ENCODE measurements at places on chromosomes 4 and X.

GRCh38 chrX:107324493-107325310, 118.3 kb downstream of the DNAAF6 start:
- DNase-seq, result no peak

DNA sequence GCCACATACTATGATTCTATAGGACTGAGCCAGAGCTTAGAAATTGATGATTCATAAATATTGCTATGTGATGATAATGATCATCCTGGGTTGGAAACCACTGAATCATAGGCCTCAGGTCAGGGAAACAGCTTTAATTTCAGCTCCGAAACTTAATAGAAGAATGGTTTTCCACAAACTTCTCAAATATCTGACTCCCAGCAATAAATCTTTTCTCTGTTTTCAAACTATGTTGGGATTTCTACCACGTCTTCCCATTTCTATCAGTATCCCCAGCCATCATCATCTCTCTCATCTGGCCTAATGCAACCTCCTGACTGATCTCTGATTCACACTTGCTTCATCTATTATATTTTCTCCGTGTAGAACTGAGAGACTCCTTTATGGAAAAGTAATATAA, 521.8 kb upstream of the AGA start:
- DNase-seq, result no peak

- no peak for DNase-seq
Observed at GRCh38 chrX:78527818-78528217, 131.3 kb downstream of the RTL3 start.

GRCh38 chrX:1472975-1473374, 20.3 kb upstream of the ASMTL start:
- no peak for DNase-seq

- no peak for DNase-seq
Observed at GRCh38 chrX:15834053-15834452, 20.6 kb downstream of the AP1S2 start.

GRCh38 chr4:177726111-177726510, 283.9 kb upstream of the AGA start:
- DNase-seq, result no peak

DNA sequence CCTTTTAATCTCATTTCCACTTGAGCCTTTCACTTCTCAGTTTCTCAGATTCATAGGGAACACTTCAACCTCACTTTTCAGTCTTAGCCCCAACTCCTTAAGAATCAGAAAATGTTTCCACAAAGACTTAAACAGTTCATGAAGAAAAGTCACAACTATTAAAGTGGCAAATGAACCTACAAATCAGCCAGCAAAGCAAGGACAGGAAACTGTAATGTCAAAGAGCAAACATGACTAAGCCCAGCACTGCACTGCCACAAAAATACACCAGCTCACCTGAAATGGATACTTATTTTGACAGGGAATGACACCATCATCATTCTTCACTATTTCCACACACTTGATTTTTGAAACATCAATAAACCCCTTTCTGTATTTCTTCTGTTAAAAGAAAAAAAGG, 41.8 kb upstream of the TXK start:
- DNase-seq, result no peak

DNA sequence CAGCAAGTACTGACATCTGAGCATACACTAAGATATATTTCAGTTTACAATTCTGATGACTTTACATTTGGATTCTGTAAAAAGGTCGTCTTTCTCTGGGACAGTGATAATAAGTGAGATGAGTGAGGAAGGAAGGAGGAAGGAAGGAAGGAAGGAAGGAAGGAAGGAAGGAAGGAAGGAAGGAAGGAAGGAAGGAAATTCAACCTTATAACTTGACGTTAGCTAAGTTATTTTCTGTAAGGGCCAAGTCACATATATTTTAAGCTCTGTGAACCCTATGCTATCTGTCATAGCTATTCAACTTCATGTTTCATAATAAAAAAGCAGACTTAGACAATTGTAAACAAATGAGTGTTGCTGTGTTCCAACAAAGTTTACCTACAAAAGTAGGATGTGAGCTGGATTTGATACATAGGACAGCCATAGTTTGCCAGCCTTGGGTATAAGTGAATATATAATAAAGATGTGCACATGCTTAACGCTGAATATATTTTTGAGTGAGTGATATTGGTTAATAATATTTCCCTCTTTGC, 753.0 kb upstream of the NDST4 start:
- DNase-seq, result no peak

GRCh38 chr4:120667102-120667501, 255.4 kb downstream of the PRDM5 start:
- no peak for DNase-seq

DNA sequence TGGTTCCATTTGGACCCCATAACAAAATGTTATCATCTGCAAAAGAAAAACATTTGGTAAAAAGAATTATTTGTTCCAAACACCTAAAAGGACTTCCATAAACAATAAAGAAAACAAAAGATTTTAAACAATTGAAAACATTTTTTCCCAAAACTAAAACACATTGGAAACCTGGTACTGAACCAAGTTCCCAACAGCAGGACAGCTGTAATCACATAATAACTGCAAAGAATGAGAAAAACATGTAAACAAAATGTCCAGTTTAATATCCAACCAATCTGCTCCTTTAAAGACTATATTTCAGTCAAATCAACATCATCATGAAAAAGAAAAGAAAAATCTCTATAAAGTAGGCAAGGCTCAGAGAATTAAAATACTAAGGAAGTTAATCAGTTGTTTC, 36.3 kb downstream of the PRDM5 start:
- no peak for DNase-seq

DNA sequence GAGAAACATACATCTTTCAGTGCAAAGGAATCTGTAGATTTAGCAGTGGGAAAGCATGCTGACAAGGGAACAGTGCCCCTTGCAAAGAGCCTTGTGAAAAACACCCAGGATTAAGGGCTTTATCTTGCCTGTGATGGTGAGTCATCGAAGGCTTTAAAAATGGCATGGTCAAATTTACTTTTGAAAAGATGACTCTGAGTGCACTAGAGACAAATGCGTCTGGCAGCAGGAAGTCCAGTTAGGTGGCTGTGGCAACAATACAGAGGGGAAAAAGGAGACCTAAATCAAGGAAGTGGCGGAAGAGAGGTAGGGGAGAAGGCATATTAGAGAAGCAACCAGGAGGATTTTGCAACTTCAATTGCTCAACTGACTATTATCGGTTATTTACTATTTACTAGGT, 472.6 kb upstream of the CPEB2 start:
- no peak for DNase-seq

- no peak for DNase-seq
Observed at GRCh38 chr4:112736718-112737135, 99.8 kb downstream of the LARP7 start.

- no peak for DNase-seq
Observed at GRCh38 chr4:98289375-98289774, 28.2 kb downstream of the RAP1GDS1 start.

GRCh38 chr4:7781366-7781765, 158.3 kb downstream of the AFAP1 start:
- DNase-seq, result no peak

DNA sequence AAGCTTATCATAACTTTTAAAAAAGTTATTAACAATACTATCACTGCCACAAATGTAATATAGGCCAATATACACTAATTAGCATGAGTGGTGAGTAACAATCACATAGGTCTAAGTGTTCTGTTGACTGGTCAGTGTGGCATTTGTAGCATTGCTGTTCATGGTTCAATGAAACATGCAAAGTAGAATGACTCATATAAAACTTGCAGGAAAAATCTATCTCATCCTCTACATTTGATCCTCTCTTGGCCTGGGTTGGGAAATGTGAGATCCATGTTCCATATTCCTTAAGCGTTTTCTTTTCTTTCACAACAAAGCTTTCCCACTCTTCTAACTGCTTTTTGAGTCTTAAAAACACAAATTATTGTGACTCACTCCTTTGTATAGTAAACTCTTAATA, 1418.7 kb downstream of the FSTL5 start:
- no peak for DNase-seq

- DNase-seq, result no peak
Observed at GRCh38 chrX:9370893-9371292, 94.0 kb upstream of the TBL1X start.

GRCh38 chr4:86816501-86817273, 32.5 kb downstream of the SLC10A6 start:
- no peak for DNase-seq

DNA sequence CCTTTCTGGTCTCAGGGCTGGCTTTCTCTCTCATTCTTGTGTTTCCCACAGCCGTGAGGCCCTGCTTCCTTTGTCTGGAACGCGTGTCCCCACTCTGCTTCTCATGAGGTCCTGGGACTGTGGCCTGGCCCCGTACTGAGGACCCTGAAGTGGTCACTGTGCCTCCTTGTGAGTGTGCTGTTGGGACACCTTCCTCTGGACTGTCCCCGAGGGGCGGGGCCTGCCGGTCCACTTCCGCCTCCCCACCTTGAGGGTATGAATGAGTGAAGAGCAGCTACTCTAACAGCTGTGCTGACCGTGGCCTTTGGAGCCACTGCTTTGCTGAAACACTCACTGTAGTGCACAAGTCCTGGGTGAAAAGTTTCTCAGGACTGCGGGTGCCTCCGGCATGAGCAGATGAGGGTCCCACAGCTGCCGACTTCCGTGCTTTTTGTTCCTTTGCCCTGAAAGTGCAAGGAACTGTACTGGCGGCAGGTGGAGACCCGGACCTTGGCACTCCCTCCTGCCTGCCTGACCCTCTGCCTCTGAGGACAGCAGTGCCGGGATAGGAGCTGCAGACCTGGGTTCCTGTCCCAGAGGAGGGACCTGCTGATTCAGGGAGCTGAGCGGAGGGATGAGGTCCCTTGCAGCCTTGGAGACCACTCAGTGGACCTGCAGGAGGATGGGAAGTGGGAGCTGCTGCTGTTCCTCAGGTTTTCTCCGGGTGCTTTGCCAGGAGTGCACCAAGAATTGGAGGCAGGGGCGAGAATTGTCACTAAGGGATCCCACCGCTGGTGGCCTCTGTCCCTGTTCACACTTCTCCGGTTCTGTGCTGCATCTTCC, 38.0 kb downstream of the HTT-AS start:
- DNase-seq, result no peak

GRCh38 chr4:2842687-2843262, 869 bp upstream of the ADD1 start:
- DNase-seq, result no peak

GRCh38 chr4:4945829-4946228, 73.4 kb downstream of the CYTL1 start:
- DNase-seq, result no peak

DNA sequence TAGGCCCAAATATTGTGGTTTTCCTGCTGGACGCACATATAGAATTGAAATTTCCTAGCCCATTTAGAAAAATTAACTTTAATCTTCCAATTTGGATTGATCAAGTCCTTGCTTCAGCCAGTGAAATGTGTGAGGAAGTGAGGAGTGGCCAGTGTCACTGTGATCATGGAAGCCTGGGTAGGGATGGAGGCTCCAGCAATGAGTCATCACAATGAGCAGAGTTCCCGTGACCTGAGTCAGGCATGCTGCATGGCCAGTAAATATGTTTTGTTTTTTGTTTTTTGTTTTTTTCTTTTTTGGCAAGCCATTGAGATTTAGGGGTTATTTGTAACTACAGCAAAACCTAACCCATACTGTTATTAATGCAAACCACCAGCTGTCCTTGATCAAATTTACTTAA, 52.1 kb downstream of the IDS start:
- no peak for DNase-seq

DNA sequence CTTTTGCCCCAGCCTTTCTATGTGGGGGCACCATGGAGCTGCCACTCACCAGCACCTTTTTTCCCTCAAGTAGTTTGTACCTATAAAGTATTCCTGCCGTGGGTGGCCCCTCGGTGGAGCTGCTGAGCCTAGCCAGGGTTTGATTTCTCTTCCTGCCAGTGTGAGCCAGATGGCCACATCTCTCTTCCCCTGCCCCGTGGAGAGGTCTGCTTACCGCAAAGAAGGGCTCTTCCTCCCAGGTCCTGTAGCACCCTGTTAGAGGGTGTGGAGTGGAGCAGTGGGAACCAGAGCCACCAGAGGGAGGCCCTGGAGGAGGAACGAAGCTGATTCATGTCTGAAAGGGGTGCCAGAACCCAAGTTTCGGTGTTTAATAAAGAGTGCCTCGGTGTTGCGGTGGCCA, 95.4 kb downstream of the PTTG2 start:
- DNase-seq, result no peak

GRCh38 chrX:41933546-41933945, 10.2 kb upstream of the CASK start:
- no peak for DNase-seq

- DNase-seq, result no peak
Observed at GRCh38 chr4:142314686-142315085, 531.4 kb downstream of the INPP4B start.

DNA sequence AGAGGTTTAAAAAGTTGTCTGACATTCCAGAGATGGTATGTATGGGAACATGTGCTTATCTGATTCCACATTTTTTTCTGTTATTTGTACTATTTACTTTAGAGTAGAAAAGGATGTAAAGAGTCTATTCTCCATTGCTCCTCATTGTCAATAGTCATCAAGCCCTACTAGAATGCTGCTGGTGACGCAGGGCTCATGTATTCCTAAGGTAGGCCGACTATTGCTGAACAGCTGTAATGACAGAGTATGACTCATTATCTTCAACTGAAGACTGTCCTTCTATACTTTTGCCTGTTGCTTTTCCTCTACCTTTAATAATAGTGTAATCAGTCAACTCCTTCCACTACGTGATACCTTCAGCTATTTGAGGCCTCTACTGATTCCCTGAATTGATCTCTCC, 509.1 kb upstream of the NR3C2 start:
- no peak for DNase-seq

DNA sequence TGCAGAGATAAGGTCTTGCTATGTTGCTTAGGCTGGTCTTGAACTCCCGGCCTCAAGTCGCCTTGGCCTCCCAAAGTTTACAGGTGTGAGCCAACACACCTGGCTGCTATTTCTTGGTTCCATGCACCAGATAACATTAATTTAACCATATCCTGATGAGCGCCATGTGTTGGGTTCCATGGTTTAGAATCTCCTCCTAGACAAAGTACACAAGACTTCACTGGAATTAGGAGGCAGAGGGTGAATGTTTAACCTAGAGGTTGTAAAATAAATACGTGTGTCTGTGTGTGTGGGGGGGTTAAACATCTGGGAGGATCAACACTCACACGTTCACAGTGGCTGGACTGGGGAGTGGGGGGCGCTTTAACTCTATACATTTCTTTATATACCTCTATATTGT, 32.4 kb upstream of the SORCS2 start:
- no peak for DNase-seq

DNA sequence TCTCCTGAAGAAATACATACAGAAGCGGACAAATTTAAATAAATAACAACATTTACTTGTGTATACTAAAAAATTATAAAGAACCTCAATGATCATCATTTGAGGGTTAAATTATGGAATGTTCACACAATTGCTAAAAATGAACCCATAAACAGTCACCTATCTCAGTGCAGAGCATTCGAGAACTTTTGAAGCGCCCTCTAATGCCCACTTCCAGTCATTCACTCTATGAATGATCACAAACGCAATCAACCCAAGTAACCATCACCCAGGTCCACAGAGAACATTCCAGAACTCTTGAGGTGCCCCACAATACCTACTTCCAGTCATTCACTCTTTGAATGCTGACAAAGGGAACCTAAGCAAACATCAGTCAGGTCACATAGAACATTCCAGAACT, 103.5 kb upstream of the PLAC1 start:
- no peak for DNase-seq

- DNase-seq, result no peak
Observed at GRCh38 chr4:24796620-24797019, 1.2 kb downstream of the SOD3 start.

GRCh38 chrX:21926527-21927278, 13.8 kb upstream of the SMS start:
- DNase-seq, result no peak

All from stimulated activated CD8-positive, alpha-beta memory T cell treated with anti-CD3 and anti-CD28 coated beads, Interleukin-15, amount 100 ng/mL, for 48 hours (primary cell).